Type B pancreatic cell (in vitro differentiated cells): ENCODE measurements at places on chromosomes 16 and 17. TPM values are rescaled to one million over a fixed set of nuclear protein-coding genes. Genes with fewer than 3 reads are reported as not detected.

Gene RANBP10
- 27.3 and 27.5 TPM in 2 replicates for total RNA-seq

Gene WFIKKN1
- total RNA-seq, result 0.71 and 9.0 TPM in 2 replicates

GRCh38 chr17:32805029-32805976 lies 71.6 kb downstream of the MYO1D start:
- no peak for DNase-seq

DNA sequence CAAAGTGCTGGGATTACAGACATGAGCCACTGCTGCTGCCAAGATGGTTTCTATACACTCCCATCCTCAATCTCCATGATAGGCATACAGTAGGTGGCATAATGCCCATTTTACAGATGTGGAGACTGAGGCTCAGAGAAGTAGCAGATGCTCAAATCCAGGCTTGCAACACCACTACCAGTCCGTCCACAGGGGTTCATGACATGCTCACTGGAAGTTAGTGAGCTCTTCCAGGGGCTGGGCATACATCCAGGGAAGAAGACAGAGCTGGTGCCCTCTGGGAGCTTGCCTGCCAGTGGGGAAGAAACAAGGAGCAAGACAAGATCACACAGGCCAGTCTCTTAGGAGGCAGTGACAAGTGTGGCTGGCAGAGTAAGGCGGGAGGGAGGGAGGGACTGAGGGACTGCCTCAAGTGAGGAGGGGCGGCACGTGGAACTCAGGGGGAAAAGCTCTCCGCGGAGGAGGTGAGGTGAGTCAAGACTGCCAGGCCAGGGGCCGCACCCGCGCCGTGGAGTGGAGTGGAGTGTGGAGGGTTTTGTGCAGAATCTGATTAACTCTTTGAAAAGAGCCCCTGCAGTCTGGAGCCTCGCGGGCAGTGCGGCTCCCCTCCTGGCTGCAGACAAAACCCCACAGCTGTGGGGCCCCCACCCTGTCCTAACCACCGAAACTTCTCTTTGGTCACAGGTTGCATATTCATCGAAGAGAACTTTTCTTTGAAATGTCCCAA lies 27.9 kb downstream of the SREBF1 start:
- no peak for DNase-seq

Gene CIITA
- not detected in 2 replicates for total RNA-seq

Gene ENPP7
- total RNA-seq, result 5.3 and 20.5 TPM in 2 replicates

GRCh38 chr17:2713881-2714280 lies 2.3 kb upstream of the CLUH start:
- DNase-seq, result no peak

- DNase-seq, result no peak
These were observed 175.7 kb downstream of the PARN start for GRCh38 chr16:14454391-14454790.

Gene PHOSPHO1
- 0.81 TPM in 1 of 2 replicates, not detected in the other for total RNA-seq

GRCh38 chr17:34313164-34313563 lies 6.1 kb upstream of the CCL8 start:
- no peak for DNase-seq
